ENCODE measurements at places on chromosomes 13 and 19. TPM values are rescaled to one million over a fixed set of nuclear protein-coding genes. Genes with fewer than 3 reads are reported as not detected.

DNA sequence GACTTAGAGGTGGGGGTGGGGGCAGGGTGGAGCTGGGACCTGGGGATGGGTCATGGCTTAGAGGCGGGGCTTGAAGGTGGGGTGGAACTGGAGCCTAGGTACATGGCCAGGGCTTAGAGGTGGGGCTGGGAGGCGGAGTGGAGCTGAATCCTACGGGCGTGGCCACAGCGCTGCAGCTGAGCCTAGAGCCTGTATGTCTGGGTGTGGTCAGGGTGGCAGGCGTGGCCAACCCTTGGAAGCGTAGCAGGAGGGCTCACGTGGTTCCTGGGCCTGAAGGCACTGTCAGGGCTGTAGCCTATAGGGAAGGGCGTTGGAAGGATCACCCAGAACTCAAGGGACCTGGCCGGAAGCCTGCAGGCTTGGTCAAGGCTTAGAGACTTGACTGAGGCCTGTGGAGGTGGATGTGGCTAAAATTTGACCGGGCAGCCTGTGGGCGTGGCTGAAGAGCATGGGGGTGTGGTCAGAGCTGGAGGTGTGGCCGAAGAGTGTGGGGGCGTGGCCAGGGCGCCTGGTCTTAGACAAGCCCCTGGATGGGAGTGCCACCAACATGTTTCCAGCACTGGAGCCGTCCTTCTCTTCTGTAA is 24.3 kb downstream of the COLGALT1 start:
- DNase-seq = no peak

Gene CXCL17
- polyA plus RNA-seq = not detected

DNA sequence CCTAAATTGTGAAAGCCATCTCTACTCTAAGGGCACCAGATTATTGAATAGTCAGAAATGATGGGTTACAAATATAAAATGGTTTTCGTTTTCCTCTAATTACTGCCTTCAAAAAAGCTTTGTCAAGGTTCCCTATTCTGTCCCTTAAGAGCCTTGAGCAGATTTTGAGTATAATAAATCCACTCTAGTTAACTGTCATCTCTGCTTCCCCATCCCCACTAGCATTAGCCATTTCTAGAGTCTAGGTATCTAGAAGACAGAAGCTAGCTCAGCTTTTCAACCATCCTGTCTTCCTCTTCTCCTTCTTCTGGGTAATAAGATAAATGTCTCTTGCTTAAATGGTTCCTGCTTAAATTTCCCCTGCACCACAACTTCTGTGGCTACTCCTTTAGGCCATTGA is 290.4 kb downstream of the DACH1 start:
- DNase-seq = no peak

GRCh38 chr13:35143123-35143522 is 201.1 kb downstream of the NBEA start:
- DNase-seq = no peak

Measured in AG04450 (cell line).